Hindlimb muscle (tissue), 1 donor: ENCODE measurements at places on chromosomes 6 and 20. TPM values are rescaled to one million over a fixed set of nuclear protein-coding genes. Genes with fewer than 3 reads are reported as not detected.

DNA sequence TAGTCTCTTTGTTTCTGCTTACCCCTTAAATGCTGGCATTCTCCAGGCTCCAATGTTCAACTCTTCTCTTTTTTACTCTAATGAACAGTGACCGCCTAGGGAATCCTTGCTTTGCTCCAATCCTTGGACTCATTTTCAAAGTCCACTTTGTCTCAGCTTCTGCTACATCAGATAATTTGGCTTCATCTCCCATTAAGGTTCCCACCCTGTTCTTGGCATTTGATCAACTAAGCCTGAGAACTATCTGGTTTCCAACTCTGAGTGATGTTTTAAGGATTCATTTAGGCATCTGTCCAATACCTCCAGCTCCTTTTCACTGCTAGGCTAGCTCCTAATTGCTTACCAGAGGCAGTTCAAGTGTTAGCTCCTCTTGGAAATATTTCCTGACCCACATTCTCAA lies 64.9 kb downstream of the ME1 start:
- peak; percentile 22 for DNase-seq

The NEURL2 gene
- polyA plus RNA-seq, result 24.5 TPM

DNA sequence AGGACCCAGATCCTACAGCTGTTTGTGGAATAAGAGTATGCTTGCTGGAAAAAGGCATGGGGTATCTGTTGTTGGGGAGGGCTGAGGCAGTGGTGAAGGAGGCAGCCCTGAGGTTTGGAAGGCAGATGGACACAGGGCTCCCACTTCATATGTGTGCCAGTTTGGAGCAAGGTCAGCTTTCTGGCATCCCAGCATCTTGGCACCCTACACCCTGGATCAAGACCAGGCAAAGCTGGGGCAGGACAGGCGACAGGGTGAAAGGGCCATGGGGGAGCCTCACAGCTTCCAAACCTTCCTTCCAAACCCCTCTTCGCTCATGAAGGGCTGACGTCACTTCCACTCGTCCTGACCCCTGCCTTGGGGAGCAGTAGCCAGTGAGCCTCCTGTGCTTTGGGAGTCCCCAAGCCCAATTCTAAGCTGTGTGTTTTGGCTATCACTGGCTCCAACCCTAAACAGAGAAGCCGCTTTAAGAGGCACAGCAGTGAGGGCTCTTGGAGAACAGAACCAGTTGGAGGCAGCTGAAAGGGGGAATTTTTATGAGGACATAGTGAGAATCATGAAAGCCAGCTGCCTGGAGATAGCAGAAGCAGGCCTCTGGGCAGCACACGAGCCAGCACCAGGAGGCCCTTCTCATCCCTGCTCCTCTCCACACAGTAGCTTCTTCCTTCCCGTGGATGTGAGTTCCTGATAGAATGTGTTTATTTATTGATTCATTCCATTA lies 448.6 kb upstream of the CDH4 start:
- DNase-seq, result no peak

The WFDC12 gene
- not detected for polyA plus RNA-seq

GRCh38 chr6:138681627-138682026 lies 91.9 kb upstream of the CCDC28A start:
- no peak for DNase-seq

The RBM24 gene
- polyA plus RNA-seq, result 380 TPM

The KCNQ2 gene
- polyA plus RNA-seq, result 1.8 TPM

GRCh38 chr20:61764471-61765025 lies 301.1 kb downstream of the TAF4 start:
- no peak for DNase-seq

- DNase-seq, result no peak
Measured at GRCh38 chr6:113039005-113039404, 691.9 kb downstream of the RFPL4B start.

- no peak for DNase-seq
Measured at GRCh38 chr6:143559051-143559660, 47.6 kb upstream of the FUCA2 start.

GRCh38 chr6:159941286-159942113 lies 27.4 kb upstream of the IGF2R start:
- DNase-seq, result no peak

- peak; percentile 64 for DNase-seq
Measured at GRCh38 chr6:133568970-133569889, 319.7 kb upstream of the TCF21 start.

DNA sequence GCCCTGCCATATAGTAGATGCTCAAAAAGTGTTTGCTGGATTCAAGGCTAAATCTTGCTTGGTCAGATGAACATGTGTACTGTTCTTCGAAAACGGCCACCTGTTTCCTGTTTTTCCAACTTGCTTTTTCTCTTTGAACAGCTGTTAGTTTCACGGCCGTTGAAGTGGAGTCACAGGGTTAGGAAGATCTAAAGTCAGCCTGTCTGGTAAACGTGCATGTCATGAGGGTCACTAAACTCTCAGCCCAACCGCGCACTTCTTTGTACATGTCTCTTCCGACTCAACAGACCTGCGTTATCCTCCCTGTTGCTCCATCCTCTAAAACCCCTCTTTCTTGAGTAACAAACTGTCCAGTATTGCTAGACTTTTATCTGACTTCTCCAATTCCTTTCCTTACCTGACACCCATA lies 93.2 kb upstream of the MAN1A1 start:
- DNase-seq, result peak; percentile 26

- DNase-seq, result no peak
Measured at GRCh38 chr6:25387911-25388310, 108.7 kb downstream of the CARMIL1 start.

GRCh38 chr6:23589811-23590210 lies 536.2 kb upstream of the NRSN1 start:
- DNase-seq, result no peak

The GNMT gene
- 0.49 TPM for polyA plus RNA-seq

- DNase-seq, result no peak
Measured at GRCh38 chr6:35357677-35358076, 15.3 kb downstream of the PPARD start.

DNA sequence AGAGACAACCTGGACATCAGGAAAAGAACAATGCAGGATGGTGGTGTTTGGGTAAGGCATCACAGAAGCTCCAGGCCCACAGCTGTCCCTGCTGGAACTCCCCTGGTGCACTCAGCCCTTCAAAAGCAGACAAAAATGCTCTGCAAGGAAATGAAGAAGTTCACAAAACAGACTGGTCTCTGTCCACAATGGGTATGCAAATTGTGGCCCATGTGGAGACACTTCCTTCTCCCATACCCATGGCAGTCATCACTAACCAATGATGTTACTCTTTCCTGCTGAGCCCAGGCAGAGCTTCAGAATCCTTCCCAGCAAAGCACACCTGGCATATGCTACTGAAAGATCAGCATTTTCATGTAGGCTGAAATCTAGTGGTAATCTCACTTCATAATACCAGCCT lies 42.6 kb upstream of the PXDC1 start:
- DNase-seq, result no peak

The TCF15 gene
- 4.5 TPM for polyA plus RNA-seq

DNA sequence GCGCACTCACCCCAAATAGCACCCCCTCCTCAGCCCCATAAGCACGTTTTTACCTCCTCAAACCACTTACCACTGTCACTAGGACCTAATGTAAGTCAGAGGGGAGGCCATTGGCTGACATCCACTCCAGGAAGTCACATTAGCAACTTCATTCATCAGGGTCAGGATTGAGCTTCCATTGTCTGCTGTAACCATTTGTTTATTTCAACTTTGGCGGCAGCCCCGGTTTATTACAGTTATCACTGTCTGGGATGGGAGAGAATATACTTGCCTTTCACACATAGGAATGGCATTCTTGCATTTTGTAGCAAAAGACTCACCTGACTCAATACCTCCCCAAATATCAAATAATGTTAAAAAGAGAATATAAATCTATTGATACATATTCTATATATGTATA lies 38.3 kb downstream of the MAFB start:
- DNase-seq, result no peak

DNA sequence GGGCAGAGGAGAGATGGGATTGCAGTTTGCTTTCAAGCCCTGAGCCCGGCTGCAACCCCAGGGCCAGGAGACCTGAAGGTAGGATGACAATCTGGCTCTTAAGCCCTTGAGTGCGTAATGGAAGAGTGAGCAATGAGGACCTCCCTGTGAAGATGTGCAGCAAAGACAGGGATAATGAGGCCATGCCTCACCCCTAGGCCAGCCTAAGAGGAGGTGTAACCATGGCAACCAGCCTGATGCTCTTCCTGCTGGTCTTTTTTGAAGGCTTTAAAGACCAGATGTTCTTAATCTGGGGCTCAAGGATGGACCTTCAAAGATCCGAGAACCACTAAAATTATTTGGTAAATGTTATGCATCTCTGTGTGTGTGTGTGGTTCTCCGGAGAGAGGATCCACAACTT lies 8.2 kb downstream of the ARHGAP40 start:
- DNase-seq, result no peak

DNA sequence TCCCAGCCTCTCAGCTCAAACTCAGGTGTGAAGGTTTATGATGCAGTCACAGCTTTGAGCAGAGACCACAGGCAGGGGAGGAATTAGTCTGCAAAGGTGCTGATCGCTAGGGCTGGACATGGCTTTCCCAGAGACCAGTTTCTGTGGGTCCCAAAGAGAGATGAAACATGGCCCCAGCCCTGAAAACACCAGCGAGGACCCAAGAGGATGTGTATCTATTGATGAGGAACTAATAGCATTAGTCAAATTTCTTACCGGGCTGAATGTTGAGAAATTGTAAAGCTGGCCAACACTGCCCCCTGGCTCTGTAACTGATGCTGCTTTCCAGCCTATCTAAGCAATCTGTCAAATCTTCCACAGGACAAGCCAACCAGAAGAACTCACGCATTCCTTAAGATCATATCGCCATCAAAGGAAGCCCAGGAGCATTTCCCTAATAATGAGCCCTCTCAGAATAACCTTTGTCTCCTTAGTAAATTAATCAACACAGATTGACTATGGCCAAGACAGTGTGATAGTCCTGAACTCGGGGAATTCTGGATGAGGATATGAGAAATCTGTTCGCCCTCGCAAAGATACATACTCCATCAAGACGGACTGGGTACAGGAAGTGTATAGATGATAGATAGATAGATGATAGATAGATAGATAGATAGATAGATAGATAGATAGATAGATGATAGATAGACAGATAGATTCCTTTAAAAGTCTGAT lies 7.8 kb upstream of the ACSS1 start:
- peak; percentile 73 for DNase-seq

DNA sequence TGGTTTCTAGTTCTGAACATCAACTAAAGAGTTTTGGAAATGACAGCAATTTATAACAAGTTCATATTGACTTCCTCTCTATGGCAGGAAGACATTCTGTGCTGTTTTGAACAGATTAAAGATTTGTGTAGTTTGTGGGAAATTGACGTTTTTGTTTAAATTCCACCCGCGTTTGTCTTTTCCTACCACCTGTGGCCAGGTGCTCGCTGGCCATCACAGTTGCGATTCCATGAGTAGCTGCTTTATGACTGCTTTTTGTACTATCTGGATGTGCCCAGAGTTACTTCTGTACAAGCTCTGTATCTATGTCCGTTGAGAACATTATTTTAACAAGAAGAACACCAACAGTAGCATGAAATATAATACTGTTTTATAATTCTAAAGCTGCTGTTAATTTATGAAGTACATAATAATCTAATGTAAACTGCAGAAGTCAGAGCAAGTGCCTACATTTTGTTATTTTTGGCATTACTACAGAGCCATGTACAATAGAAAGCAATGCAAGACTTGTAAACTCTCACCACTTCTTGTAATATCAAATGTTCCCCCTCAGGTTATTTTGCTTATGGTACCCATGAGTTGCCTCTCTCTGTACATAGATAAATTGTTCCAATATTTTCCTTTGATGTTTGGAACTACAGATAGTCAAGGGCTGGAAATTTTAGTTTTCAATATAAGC lies 33.5 kb downstream of the ZBTB2 start:
- DNase-seq, result no peak

- no peak for DNase-seq
Measured at GRCh38 chr6:154726887-154727286, 6.3 kb upstream of the SCAF8 start.

The FHL5 gene
- 1.1 TPM for polyA plus RNA-seq

The PHACTR3 gene
- 5.0 TPM for polyA plus RNA-seq

DNA sequence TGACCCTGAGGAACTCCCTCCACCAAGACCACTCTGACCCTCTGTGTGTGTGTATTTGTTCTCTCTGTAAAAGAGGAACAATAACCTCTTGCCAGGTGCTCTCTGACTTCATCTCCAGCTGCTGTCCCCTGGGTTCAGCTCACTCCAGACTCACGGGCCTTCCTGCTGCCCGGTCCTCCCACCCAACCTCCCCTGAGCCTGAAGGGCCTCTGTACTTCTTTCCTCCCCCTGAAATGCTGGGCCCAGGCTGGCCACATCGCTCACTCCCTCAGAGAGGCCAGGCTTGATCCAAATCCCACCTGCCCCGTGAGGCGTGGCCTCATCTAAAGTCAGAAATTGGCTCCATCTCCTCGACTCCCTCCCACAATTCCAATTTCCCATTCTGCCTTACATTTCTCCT lies 202.4 kb downstream of the PRKN start:
- DNase-seq, result peak; percentile 72

The UQCC2 gene
- polyA plus RNA-seq, result 68.2 TPM

DNA sequence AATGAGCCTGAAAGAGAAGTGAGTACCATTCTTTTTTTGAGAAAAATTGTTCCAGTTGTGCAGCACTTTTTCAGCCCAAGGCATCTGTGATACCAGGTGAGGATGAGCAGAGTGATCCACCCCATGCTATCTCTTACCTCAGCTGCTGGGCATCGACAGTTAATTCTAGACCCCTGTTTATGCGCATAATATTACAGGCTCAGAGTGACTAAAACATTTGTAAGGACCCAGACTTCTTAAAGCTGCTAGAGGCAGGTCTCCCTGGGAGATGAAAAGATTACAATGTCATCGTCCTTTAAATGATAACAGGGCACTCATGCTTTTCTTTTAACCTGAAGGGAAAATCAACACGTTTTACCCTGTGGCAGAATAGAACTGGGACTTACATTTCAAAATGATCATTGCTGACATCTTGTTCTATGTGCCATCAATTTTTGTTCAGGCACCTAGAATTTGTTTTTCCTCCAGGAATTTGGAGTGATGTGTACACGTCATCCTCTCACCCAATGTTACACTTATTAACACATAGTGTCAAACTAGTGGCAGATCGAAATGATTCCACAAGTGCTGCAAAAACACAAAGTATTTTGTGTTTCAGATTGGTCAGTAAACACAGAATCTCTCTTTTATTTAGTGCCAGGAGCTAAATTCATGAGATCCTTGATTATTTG lies 684.6 kb downstream of the UTRN start:
- no peak for DNase-seq

GRCh38 chr6:138420356-138420755 lies 16.3 kb downstream of the HEBP2 start:
- no peak for DNase-seq
